CD4-positive, alpha-beta T cell treated with Interferon gamma for 1 hour (primary cell): ENCODE measurements at places on chromosomes 1 and 21.
A peak's percentile ranks its signal among the peaks of the same experiment; 100 is the strongest.

GRCh38 chr1:44031252-44032169 is at the start of gene SLC6A9:
SLC6A9 (minus strand) TSS chr1:44031462; CDS start chr1:44024277, 7,185 bp downstream.
- DNase-seq, result no peak

DNA sequence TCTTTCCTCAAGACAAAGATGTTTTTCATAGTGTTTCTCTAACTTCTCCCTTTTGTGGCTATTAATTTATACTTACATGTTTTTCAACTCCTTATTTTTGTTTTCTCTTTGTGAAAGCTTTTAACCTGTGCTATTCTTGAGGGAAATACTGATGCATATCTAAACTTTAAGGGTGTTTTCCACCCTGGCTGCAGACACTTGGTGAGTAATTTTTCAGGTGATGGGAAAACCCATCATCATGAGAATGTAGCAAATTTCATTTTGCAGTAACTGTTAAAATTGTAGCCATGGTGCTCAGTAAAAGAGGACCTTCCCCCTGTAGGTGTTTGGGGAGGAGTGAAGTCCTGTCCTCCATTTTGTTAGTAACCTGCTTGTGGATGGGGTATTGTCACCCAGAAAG is 124.2 kb downstream of the LIPI start:
- DNase-seq, result no peak

GRCh38 chr21:31198575-31198974 is 145.5 kb downstream of the TIAM1 start:
- DNase-seq, result no peak

DNA sequence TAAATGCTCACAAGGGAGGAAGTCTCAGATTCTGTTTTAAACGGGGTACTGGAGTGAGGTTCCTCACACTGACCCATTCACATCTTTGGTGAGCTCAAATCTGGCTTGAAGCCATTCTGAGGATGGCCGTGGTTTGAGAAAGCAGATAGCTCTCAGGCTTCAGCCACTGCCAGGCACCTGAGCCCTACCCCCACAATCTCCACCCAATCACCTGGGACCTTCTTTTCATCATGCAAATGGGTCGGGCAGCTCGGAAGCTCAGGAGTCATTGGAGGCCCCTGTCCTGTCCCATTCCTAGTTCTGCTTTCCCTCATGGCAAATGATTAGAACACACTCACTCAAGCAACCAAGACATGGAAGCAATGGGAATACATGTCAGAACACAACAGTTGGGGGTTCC is 141.4 kb upstream of the ETS2 start:
- no peak for DNase-seq

DNA sequence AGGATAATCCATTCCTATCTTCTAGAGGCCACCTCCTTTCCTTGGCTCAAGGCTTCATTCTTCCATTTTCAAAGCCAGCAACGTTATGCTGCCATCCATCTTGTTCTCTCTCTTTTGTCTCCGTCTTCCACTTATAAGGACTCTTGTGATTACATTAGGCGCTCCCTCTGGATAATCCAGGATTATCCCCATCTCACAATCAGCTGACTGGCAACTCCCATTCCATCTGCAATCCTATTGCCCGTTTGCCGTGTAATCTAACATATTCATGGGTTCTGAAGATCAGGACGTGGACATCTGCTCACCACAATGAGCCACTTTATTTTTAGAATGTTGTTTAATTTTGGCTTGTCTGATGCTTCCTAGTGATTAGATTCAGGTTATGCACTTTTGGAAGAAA is 89.3 kb downstream of the EBNA1BP2 start:
- DNase-seq, result no peak

GRCh38 chr1:197674286-197674685 is 101.0 kb downstream of the DENND1B start:
- DNase-seq, result no peak

- DNase-seq, result no peak
Measured at GRCh38 chr1:195876792-195877191, 731.4 kb downstream of the KCNT2 start.

GRCh38 chr1:7379441-7379971 is 391.6 kb upstream of the VAMP3 start:
- DNase-seq, result no peak

GRCh38 chr1:64886877-64887276 is 79.5 kb downstream of the JAK1 start:
- no peak for DNase-seq

- DNase-seq, result no peak
Measured at GRCh38 chr1:41537251-41537650, 52.8 kb upstream of the EDN2 start.

DNA sequence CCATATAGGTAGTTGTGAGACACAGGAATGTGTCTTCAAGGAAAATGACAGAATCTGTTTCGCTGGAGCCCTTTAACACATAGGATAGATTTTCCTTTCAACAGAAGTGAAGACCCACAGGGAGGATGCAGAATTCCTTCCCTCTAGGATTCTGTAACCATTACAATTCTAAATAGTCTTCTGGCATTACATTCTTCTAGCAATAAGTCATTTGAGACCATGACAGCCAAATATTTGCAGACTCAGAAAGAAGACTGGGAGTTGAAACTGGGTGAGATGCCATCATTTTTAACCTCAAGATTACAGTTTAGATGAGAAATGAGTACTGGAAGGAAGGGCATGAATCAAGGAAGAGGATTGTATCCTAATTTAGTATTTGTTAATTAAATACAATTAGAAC is 61.6 kb downstream of the ZBTB18 start:
- no peak for DNase-seq

GRCh38 chr21:46287541-46287940 is 1.4 kb downstream of the YBEY start:
- DNase-seq, result no peak

DNA sequence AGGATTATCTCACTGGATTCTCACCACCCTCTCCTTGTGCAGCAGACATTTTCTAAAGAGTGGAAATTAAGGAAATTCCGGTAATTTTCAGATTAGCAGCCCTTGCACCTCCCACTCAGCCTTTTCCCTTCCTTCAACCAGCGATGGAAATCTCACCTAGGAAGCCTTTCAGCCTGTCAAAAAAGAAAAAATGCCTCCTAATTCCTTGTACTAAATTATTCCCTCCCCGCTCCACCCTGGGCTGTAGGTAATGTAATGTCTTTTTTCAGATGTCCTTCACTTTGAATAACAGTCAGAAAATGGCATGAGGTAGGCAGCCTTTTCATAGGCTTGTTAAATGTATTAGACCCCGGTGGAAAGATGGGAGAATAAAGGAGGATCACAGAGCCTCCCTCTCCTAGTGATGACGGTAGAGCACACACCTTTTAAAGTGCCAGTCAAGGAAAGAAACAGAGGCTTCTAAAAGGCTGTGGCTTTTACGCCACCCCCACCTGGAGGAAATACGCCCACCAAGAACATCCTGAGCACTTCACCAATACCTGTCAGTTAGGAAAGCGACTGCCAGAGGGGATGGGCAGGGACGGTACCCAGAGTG is 62.8 kb upstream of the NEK2 start:
- DNase-seq, result no peak

- DNase-seq, result no peak
Measured at GRCh38 chr21:33660406-33660805, 18.1 kb downstream of the ITSN1 start.

DNA sequence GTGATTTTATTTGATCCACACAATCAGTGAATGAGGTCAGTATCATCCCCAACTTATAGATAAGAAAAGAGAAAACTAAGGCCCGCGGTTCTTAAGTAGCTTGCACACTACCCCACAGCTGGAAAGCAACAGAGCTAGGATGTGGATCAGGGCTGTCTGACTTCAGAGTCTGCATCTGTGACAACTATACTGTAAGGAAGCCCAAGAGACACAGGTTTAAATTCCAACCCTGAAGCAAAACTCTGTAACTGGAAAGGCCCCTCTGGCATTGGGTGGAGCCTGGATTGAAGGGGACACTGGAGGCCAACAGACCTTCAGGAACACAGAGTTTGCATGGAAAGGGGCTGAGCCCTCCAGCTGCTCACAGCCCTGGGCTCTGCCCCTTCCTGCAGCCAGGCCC is 40.2 kb downstream of the LGR6 start:
- no peak for DNase-seq

GRCh38 chr1:4056422-4056821 is 156.3 kb upstream of the C1orf174 start:
- DNase-seq, result no peak

- DNase-seq, result no peak
Measured at GRCh38 chr1:205567716-205568115, 63.2 kb downstream of the CDK18 start.

GRCh38 chr1:19395678-19396192 is 83.6 kb downstream of the SLC66A1 start:
- DNase-seq, result no peak

DNA sequence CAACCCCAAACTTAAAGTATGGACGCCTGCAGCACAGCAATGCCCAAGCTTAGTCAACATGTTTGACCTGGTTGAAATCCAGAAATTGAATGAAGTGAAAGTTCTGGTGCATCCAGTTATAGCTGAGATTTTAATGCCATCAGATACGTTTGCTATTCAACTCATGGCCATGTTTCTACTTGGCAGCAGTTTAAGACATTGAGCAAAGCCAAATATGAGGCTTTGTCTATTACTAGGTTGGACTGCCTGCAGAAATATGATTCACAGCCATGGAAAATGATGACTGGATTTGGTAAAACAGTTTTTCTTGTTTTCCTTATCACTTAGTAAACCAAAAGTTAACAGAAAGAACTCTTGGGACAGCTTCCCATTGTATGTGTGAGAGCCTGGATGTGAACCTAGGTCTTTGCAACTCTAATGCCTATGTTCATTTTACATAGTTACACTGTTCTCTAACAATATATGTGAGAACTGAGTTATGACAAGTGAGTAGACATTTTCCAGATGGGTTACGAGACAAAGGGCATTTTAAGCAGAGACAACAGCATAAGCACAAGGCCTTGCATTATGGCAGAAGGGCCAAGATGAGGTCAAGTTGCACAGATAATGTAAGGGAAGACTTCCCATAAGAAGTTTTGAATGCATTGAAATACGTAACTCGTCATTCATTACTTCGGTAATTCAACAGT is 32.4 kb upstream of the MYSM1 start:
- DNase-seq, result no peak

DNA sequence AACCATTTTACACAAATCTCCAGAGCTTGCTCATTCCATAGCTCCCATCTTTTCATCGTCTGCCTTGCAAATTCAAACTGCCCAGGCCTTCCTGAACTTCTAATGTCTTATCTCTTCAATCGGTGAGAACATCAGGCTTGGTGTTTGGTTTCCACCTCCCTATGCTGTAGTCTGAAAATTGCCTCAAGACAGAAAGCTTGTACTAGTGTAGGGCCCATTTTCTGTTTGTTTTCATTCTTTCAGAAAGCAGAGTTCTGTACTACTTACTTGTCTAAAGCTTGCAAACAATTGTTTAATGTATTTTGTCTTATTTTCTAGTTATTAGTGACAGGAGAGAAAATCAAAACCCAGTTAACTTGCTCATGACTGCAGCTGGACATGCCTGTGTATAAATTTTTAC is 16.8 kb downstream of the HOOK1 start:
- DNase-seq, result no peak

- no peak for DNase-seq
Measured at GRCh38 chr1:96596226-96596922, 125.2 kb upstream of the PTBP2 start.

GRCh38 chr1:35369922-35370671 is 101.6 kb downstream of the ZMYM4 start:
- no peak for DNase-seq

DNA sequence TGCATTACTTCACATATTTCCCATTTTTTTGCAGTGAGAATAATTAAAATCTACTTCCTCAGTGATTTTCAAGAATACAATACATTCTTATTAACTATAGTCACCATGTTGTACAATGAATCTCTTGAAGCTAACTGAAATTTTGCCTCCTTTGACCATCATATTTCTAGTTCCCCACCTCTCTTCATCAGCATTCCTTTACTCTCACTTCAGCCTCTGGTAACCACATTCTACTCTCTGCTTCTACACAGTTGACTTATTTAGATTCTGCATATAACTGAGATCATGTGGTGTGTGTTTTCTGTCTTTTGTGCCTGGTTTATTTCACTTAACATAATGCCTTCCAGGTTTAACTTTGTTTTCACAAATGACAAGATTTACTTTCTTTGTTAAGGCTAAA is 304.4 kb upstream of the LYPLAL1 start:
- DNase-seq, result no peak

DNA sequence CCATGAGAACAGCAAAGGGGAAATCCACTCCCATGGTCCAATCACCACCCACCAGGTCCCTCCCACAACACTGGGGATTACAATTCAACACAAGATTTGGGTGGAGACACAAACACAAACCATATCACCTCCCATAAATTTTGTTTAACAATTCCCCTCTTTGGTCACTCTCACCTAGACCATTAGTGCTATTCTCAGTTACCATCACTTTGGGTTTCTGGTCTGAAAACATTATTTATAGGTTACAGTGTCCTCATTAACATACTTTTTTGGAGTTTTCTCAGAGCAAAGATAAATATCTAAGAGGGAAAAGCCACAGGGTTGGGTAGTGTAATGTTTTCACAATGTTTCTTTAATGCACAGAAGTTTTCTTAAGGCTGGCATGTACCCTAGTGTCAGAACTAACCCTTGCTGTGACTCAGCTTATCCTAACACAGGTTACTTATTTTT is 47.7 kb upstream of the DNAH14 start:
- no peak for DNase-seq

GRCh38 chr1:209815931-209816341 is 10.0 kb upstream of the IRF6 start:
- no peak for DNase-seq

DNA sequence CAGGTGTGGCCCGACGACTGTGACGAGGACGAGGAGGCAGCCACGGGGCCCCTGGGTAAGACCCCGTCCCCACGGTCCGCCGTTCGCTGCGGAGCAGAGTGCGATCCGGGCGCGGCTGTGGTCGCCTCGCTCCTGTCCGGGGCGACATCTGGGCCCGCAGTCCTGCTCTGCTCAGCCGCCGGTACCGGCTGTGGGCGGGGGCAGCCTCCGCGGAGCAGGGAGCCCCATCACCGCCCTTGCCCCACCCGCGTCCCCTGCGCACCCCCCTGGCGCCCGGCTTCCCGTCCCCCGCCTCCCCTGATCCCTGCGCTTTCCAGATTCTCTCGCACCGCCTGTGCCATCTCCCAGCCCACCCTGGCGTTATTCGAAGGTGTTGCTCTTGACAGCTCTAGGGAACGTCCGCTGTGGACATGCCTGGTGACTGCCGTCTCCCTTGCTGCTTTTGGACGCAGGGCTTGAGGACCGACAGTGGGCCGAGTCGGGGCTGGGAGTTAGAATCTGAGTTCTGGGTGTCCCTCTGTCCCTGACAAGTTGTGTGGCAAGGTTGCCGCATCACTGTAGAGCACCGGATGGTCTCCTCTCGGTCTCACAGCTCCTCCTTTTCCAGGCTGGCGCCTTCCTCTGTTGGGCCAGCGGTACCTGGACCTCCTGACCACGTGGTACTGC is 596 bp downstream of the TOR3A start:
- peak; percentile 14 for DNase-seq

DNA sequence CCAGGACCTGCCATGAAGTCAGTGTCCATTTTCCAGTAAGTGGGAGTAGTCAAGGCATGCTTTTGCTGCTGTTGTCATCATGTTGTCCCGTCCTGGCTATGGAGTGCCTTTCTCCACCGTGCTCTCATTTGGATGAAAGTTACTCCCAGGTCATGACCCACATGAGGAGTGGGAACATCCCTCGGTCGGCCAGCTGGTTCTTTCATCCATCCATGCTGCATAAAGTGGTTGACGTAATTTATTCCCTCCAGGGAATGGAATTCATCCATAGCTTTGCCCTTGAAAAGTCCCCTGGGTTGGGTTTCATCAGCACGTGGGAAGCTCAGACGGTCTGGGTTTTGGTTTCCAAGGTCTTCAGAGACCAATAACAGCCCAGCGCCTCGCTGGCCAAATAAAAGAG is 11.6 kb downstream of the PLA2G2A start:
- DNase-seq, result no peak
